ENCODE measurements at places on chromosomes 4 and X.
A peak's percentile ranks its signal among the peaks of the same experiment; 100 is the strongest.

- no peak for DNase-seq
Observed at GRCh38 chr4:122619611-122620010, 1.3 kb downstream of the IL21 start.

DNA sequence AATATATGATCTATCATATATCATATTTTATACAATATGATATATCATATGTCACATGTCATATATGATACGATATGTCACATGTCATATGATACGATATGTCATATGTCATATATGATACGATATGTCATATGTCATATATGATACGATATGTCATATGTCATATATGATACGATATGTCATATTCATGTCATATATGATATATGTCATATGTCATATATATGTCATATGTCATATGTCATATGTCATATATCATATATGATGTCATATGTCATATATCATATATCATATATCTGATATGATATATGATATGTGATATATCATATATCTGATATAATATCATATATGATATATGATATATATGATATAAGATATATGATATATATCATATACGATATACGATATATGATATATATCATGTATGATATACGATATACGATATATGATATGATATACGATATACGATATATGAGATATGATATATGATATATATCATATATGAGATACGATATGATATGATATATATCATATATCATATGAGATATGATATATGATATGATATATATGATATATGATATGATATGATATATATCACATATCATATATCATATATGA, 122.3 kb upstream of the USP9X start:
- DNase-seq: no peak

DNA sequence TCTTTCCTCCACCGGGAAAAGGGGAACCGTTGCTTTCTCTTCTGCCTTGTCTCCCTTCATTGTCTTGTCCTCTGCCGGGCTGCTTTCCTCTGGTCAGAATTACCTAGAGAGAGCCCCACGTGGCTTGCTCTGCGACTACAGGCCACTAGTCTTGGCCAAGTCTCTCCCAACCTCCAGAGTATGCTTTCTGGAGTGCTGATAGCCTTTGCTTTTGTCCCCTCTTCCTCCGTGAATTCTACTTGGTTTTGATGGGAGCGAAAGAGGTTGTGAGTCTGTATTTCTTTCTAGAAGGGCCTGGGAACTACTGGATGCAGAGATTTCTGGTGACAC, 5.3 kb upstream of the POU4F2 start:
- DNase-seq: no peak

GRCh38 chr4:93317561-93317960, 511.0 kb upstream of the ATOH1 start:
- no peak for DNase-seq

DNA sequence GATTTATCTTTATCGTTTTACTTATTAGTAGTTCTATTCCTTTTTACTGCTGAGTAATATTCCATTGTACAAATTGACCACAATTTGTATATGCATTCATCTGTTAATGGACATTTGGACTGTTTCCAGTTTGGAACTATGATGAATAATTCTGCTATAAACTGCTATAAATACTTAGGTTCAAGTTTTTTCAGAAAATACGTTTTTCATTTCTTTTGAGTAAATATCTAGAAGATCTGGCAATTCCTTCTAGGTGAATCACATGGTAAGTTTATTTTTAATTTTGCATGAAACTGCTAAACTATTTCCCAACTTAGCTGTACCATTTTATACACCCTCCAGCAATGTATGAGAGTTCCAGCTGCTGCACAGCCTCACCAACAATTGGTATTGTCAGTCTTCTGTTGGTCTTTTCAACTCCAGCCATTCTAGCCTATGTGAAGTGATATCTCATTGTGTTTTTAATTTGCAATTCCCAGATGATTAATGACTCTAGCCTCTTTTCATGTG, 22.2 kb downstream of the LIN54 start:
- no peak for DNase-seq

DNA sequence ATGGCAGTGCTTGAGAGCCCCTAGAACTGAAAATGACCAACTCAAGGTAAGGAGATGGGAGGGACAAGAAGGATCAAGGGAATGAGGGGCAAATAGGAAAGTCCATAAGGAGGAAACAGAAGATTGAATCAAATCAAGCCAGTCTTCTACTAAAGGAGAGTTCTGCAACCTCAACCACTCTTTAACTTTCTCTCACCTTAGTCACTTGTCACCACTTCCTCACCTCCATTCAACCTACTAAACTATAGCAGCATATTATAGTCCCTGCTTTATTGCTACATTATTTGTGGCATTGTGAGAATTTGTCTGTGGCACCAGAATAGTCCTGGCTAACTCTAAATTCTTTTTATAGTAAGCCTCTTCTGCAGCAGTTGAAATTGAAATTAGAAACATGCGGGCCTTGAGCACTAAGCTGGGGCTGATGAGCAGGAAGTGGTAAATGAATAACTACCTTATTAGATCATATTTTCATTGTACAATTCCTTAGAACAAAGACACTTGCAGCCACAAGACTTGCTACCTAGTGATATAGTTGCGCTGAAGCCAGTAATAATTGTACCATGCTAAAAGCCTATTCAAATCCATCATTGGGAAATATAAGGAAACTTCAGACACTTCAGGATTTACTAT, 336.9 kb downstream of the ZNF674 start:
- DNase-seq: peak; percentile 23

DNA sequence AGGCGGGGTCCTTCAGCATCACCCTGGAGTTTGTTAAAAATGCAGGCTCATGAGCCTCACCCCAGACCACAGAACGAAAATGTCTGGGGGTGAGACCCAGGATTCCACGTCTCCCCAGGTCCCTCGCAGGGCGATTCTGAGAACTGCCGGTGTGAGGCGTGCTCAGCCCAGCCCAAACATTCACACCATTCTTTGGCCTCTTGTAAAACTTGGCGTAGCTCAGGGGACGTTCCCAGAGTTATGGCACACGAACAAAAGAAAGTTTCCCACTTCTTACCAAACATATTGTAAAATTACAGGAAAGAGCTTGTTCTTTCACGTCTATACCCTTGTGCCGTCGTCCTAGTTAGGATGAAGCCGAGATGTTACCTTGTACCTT, 12.9 kb downstream of the CD99 start:
- no peak for DNase-seq

DNA sequence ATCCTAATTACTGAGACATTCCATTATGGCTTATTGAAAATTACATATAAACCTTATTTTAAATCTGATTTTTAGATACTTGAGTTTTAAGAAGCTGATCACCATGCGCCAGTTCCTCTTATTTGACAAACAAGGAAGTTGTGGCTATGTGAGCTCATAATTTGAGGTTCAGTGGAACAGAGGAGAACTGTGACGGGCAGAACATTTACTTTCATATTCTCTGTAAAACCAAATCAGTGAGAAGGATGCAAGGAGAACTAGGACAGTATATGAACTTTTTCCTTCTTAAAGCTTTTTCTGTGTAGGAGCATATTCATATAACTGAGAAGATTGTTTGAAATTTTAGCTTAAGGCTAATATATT, 25.3 kb downstream of the STIM2 start:
- DNase-seq: no peak

GRCh38 chr4:32503241-32503640, 1783.1 kb downstream of the PCDH7 start:
- DNase-seq: no peak

DNA sequence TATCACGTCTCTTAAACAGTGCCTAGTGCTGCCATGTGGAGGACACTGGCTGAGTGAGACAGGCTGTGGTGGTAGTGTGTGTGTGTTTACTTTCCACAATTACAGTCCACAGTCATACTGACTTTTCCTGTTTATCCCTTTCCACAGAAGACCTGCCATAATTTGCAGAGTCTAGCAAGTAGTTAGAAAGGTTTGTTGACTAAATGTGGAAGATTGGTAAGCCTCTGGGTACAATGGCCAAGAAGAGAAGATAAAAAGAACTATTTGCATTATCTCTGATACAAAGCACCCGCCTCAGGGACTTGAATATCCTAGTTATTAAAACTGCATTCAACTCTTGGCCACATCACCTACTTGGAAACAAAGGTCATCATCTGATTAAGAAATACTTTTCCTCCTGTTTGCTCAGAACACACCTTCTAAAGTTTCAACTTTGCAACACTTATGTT, 89.1 kb downstream of the FAM13A start:
- peak; percentile 32 for DNase-seq

DNA sequence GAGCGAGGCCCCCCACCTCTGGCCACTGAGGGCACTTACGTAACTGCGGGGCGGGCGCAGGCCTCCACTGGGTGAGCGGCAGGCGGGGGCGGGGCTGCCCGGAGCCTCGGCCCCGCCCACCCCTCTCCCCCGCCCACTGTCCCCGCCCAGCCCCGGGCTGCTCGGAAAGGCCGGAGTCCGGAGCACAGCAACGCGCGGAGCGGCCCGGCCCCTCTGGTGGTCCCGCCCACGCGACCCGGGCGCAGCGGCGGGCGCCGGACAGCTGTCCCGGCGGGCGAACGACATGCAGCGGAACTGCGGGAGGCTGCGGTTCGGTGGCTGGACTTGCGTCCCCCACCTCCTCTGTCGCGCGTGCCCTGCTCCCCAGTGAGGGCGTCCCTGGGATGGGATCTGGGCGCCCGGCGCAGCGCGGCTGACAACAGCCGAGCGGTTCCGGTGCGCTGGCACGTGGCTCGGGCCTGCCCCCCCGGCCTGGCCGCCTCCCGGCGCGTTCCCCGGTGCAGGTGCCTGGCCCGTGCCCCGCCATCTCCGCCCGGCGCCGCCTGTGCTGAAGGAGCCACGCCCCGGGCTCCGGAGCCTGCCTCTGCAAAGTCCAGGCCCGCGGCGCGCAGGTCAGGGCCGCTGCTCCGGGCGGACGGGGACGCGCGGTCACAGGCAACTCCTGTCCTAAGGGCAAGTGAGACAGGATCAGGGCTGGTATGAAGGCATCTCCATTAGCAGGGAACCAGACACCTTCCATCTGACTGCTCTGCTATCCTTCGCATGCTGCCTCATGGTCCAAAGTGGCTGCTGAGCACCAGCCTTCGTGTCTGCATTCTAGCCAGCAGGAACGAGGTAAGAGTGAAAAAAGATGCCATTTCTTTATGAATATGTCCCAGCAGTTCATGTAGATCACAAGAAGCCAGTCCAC, 21.8 kb upstream of the JAKMIP1 start:
- no peak for DNase-seq

- DNase-seq: no peak
Observed at GRCh38 chrX:150058728-150059127, 120.4 kb upstream of the EOLA2 start.

GRCh38 chr4:85701861-85702321, 226.9 kb downstream of the ARHGAP24 start:
- DNase-seq: no peak

GRCh38 chr4:85776096-85776495, 301.1 kb downstream of the ARHGAP24 start:
- no peak for DNase-seq

- no peak for DNase-seq
Observed at GRCh38 chr4:6942238-6942800, 32.7 kb downstream of the TBC1D14 start.

DNA sequence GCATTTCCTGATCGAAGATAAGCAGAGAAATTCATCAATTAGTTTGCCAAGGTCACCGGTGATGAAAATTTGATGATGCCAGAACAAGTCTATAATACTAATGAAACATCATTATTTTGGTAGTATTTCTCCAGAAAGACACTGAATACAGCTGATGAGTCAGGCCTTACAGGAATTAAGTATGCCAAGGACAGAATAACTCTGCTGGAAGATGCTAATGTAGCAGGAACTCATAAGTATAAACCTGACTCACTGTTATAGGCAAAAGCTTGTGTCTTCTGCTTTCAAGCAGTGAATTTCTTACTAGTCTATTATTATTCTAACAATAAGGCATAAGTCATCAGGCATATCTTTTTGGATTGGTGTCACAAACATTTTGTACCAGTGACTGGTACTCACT, 1825.1 kb upstream of the IGFBP7 start:
- no peak for DNase-seq

DNA sequence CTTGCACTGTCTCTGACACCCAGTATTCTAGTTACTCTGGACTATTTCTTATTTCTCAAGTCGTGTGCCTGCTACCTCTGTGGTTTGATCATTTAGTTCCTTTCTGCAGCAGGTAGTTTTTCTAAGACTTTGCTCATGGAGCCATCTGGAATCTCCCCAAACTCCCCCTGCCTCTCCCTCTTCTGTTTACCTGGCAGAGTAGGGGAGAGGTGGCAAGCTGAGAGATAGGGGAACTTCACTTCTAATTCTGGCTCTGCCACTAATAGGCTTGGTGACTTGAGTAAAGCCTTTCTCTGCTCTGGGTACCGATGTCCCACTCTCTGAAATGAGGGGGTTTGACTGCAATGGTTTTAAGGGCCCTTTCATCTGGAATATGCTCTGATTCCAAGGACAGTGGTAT, 141.3 kb downstream of the CPEB2 start:
- no peak for DNase-seq

GRCh38 chr4:66591968-66592367, 921.7 kb upstream of the EPHA5 start:
- DNase-seq: no peak

- no peak for DNase-seq
Observed at GRCh38 chr4:176967586-176967985, 174.9 kb upstream of the VEGFC start.

DNA sequence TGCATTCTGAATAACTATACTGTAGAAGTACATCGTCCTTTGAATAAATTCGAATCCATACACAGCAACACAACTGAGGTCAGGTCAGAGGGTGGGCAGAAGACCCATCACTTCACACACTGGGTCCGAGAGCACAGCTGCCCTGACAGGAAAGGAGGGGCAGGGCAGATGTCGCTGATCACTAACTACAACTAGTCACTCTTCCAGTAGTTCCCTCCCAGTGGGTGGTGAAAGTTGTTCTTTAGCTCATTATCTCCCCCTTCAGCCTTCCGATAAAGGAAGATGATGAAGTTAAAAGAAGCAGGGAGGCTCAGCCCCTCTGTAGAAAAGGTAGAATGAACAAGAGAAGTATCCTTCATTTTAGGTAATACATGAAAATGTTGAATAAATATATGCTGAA, 278.9 kb downstream of the INPP4B start:
- peak; percentile 43 for DNase-seq

DNA sequence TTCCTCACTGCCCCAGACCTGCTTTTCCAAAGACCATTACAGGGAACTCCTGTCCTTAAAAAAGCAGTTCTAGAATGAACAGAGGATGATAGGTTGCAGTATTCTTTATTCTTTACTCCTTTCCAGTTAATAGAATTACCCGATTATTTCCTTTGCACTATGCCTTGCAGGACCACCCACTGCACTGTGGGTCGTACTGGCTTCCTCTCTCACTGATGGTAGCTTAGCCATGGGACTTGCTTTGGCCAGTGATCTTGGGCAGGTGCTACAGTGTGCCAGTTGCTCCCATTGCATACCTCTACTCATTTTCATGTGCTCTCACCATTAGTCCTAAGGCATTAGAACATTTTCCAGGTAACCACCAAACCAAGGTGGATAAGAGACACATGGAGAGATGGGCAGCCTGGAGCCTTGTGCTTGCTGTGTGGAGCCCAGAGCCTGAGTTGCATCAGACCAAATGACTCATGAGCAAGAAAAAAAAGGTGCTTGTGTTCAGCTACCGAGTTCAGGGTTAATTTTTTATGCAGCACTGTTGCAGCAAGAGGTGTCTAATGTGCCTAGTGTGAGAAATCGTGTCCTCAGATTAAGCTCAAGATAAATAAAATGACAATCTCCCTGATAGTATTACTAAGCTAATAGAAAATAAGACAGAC, 7.6 kb upstream of the UNC5C start:
- DNase-seq: no peak

- DNase-seq: peak; percentile 58
Observed at GRCh38 chr4:103018391-103019307, 856 bp downstream of the SLC9B1 start.
